ENCODE measurements at places on chromosomes 6 and 20. TPM values are rescaled to one million over a fixed set of nuclear protein-coding genes. Genes with fewer than 3 reads are reported as not detected.

SLX4IP gene
- polyA plus RNA-seq: 1.5 TPM

DNA sequence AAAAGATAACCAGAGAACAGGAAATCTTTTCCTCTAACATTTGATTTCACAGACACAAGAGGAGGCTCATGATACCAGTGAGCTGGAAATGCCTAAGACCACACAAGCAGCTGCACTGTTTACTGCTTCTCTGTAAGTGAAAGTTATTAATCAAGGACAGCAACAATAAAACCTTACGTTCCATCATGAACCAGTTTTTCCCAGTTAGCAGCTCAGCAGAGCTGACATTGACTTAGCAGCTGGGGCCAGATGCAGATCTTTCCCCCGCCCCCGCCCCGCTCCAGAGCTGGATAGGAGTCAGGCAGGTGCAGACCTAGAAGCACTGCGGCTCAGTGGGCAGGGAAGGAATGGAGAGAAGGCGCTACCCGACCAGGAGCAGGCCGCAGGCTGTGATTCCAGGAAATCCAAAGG is 275.2 kb downstream of the GMDS start:
- H3K4me3 ChIP-seq: no peak overlapping the region
- H3K36me3 ChIP-seq: no peaks in the 10 kb centered on the region
- no peak overlapping the region for H3K27ac ChIP-seq
- H3K27me3 ChIP-seq: no peaks in the 10 kb centered on the region
- DNase-seq: no peak
- no peaks in the 10 kb centered on the region for H3K4me1 ChIP-seq

GRCh38 chr20:38875175-38875993 is 50.8 kb upstream of the FAM83D start:
- H3K27me3 ChIP-seq: no peaks in the 10 kb centered on the region
- peak overlapping the region; percentile 85 for H3K27ac ChIP-seq
- peaks cover 65% of the 10 kb centered on the region for H3K4me1 ChIP-seq
- H3K36me3 ChIP-seq: no peaks in the 10 kb centered on the region
- peak overlapping the region; percentile 61 for H3K4me3 ChIP-seq
- peak; percentile 76 for DNase-seq

DNA sequence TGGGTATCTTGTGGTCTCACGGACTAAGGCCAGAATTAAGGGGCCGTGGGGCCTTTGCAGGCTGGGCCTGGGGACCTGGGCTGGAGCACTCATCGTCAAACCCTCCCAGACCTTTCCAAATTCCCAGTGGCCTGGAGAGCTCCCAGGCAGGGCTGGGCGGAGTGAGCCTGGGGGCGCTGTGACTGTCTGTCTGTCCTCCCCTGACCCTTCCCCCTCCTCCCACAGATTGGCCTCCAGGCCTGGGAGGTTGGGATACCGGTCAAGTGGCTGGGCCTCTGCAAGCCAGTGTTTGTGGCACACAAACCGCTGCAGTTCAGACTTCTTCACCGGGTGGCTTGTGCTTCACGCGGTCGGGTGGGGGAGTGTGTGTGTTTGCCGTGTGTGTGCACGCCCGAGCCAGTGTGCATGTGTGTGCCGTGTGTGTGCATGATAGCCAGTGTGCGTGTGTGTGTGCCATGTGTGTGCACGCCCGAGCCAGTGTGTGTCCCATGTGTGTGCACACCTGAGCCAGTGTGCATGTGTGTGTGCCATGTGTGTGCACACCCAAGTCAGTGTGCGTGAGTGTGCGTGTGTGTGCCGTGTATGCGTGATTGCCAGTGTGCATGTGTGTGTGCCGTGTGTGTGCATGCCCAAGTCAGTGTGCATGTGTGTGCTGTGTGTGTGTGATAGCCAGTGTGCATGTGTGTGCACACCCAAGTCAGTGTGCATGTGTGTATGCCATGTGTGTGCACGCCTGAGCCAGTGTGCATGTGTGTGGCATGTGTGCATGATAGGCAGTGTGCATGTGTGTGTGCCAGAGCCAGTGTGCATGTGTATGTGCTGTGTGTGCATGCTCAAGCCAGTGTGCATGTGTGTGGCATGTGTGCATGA is 6.3 kb downstream of the RBBP8NL start:
- H3K27me3 ChIP-seq: no peaks in the 10 kb centered on the region
- no peaks in the 10 kb centered on the region for H3K4me1 ChIP-seq
- no peak overlapping the region for H3K27ac ChIP-seq

ASXL1 gene
- polyA plus RNA-seq: 19.8 TPM

- no peaks in the 10 kb centered on the region for H3K36me3 ChIP-seq
- DNase-seq: no peak
- H3K4me1 ChIP-seq: no peaks in the 10 kb centered on the region
Measured at GRCh38 chr20:57313230-57313629, 16.4 kb upstream of the SPO11 start.

Data from CD8-positive, alpha-beta memory T cell (primary cell).